ENCODE measurements at places on chromosomes 3 and 15. TPM values are rescaled to one million over a fixed set of nuclear protein-coding genes. Genes with fewer than 3 reads are reported as not detected.

DNA sequence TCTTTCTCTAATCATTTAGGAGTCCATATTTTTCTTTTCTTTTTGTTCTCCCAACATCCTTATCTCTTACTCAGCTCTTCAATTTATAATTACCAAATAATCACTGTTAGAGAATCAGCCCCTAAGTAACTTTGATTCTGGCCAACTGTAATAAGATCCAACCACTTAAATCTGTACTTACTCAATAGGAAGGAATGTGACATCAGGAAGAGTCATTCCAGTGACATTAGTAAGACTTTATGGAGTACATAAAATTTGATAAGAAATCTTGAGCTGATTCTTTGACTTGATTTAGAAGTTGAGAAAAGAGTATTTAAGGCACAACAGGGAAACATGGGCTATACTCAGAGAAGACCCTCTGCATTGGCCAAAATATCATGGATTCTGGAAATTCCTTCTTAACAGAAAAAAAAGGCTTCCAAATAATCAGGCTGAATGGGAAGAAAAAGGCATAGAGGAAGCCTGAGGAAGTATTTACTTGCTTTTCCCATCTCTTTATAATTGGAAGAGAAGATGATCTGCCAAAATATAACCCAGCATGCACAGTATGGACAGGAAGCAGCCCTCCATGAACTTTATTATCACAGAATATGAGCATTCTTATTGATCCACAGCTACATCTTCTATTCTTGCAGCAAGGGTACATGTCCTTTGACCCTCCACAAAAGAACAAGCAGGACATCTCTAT, 289.7 kb upstream of the TPRG1 start:
- no peak for DNase-seq

GRCh38 chr3:59609657-59610348, 560.0 kb upstream of the CFAP20DC start:
- no peak for DNase-seq

DNA sequence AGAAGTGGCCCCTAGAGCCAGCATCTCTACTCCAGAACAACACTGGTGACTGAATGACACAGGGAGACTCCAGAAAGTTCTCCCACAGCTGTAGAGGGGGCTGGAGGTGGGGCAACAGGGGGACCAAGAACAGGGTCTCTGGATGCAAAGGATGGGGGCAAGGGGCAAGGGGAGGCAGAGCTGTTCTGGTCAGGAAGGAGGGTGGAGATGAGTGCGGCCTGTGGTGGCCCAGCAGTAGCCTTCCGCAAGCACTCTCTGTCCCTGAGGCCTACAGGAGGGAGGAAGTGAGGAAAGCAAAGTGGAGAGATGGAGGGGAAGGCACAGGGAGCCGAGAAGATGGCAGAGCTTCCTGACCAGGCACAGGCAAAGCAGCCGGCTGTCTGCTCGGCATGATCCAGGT, 56.5 kb downstream of the HOMER2 start:
- DNase-seq, result no peak

GRCh38 chr3:178059836-178060235, 476.4 kb upstream of the KCNMB2 start:
- no peak for DNase-seq

DNA sequence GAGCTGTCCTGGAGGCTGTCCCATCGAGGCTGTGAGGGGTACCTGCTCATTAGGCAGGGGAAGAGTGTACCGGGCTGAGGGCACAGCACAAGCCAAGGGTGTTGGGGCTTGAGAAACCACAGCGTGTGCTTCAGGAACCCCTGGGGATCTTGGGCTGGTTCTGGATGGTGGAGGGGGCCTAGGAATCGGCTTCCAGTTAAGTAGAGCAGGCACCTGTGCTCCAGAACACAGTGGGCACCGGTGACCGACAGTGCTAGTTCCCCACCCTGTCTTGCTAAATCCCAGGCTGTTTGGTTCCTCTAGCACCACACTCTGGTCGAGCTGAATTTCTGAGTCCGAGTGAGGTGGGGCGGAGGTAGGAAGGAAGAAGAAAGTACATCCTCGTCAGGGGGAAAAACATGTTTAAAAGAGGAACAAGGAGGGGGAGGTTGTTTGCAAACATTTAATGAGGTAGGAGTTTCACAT, 29.1 kb downstream of the SLC6A6 start:
- DNase-seq, result peak; percentile 52

NOX5 gene
- 0.03 TPM for total RNA-seq
